ENCODE measurements at places on chromosomes 4 and X.
A peak's percentile ranks its signal among the peaks of the same experiment; 100 is the strongest.

GRCh38 chr4:2290974-2291704 lies 29.2 kb upstream of the MXD4 start:
- peak; percentile 38 for DNase-seq

DNA sequence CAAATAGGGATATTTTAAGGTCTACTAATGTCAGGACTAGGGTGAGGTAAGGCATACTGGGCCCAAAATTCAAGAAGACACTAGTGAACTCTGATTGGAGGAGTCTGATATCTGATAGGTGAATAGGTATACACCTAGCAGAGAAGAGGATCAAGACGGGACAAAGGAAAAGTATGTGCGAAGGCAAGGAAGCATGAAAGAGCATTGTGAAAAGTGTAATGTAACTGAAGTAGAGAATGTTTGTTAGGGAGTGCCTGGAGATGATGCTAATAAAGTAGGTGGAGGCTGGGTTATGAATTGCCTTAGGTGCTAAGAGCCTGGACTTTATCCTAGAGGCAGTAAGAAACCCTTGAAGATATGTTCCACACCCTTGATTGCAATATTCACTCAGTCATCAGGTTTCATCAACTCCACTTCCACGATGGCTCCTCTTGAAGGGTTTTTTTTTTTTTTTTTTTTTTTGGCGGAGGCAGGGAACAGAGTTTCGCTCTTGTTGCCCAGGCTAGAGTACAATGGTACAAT lies 49.9 kb upstream of the XIAP start:
- DNase-seq: no peak

GRCh38 chr4:119841361-119841760 lies 212.8 kb upstream of the PDE5A start:
- DNase-seq: no peak

- no peak for DNase-seq
Observed at GRCh38 chr4:77037736-77038135, 38.1 kb downstream of the CCNI start.

GRCh38 chrX:123731987-123732669 lies 724 bp downstream of the THOC2 start:
- no peak for DNase-seq

GRCh38 chr4:88451205-88451604 lies 5.7 kb upstream of the HERC5 start:
- no peak for DNase-seq

DNA sequence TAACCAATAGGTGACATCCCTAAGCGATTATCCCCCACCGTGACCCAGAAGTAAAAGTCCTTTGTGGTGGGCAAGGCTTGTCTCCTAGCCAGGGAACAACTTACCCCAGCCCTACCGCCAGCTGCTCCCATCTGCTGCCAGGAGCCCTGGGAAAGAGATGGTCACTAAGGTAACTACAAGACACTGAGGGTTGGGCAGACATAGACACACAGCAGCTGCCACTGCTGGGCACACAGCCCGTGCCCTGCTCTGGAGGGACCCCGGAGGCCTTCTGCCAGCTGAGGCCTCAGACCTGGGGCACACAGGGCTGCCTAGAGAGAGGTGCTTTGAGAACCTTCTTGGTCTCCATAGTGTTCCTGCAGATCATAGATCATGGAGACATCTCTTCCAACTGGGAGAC lies 53.0 kb upstream of the PROM1 start:
- no peak for DNase-seq

GRCh38 chr4:168666531-168666930 lies 169.7 kb downstream of the PALLD start:
- DNase-seq: no peak

- no peak for DNase-seq
Observed at GRCh38 chr4:80462621-80463091, 127.1 kb downstream of the CFAP299 start.

GRCh38 chr4:14879683-14880082 lies 122.6 kb upstream of the CPEB2 start:
- DNase-seq: no peak

- DNase-seq: no peak
Observed at GRCh38 chrX:39969819-39970504, 127.8 kb downstream of the BCOR start.

DNA sequence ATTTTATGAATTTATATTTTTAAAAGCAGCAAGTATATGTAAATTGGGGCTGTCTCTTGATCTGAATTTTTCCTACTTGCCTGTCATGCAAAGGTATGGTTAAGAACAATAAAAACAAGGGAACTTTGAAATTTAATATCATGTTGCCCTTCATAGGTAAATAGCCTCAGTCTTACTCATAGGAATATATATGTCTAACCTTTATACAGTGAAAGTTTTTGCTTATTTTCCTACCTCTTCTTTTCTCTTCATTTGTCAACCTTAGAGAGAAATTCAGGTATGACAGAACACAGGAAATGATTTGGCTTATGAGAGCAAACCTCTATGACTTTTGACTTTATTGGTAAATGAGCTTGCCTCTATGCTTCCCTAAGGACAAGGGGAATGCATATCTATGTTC lies 716.0 kb downstream of the CENPC start:
- DNase-seq: no peak

DNA sequence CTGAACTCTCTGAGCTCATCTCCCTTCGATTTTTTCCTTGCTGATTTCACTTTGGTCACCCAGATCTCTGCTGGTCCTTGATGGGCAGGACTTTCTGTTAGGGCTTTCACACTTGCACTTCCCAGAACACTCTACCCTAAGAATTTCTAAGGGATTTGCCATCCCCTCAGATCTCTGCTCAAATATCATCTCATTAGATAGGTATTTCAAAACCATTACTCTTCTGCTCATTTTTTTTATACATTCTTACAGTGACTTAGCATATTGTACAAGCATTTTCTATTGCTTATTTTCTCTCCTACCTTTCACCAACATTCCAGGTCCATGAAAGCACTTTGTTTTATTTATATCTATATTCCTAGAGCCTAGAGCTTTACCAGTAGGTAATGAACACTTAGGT lies 913.3 kb downstream of the PDHA2 start:
- no peak for DNase-seq

GRCh38 chr4:184980261-184980660 lies 38.0 kb upstream of the HELT start:
- DNase-seq: no peak

DNA sequence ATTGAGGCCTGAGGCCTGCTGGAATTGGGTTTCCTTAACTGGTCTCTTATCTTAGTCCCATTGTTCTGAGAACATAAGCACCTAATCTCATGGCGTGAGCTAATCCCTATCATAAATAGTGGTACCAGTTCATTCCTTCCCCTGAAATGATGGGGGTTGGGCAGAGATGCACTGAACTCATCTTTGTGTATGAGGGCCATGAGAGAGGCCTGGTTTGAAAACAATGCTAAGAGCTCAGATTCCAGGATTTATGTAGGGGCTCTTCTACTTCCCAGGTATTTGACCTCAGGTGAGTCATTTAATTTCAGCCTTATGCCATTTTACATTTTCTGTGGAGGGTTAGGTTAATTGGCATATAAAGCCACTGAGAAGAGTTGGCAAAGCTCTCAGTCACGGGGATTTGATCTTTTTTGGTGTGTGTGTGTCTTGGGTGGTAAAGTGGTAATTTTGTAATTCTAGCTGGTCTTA lies 4.4 kb downstream of the RBM3 start:
- no peak for DNase-seq

GRCh38 chr4:83574247-83574646 lies 38.3 kb downstream of the GPAT3 start:
- no peak for DNase-seq

GRCh38 chr4:134201216-134202161 lies at the start of gene PABPC4L:
Gene PABPC4L (minus strand): TSS chr4:134201789. CDS start chr4:134201019, 770 bp downstream.
- DNase-seq: no peak

DNA sequence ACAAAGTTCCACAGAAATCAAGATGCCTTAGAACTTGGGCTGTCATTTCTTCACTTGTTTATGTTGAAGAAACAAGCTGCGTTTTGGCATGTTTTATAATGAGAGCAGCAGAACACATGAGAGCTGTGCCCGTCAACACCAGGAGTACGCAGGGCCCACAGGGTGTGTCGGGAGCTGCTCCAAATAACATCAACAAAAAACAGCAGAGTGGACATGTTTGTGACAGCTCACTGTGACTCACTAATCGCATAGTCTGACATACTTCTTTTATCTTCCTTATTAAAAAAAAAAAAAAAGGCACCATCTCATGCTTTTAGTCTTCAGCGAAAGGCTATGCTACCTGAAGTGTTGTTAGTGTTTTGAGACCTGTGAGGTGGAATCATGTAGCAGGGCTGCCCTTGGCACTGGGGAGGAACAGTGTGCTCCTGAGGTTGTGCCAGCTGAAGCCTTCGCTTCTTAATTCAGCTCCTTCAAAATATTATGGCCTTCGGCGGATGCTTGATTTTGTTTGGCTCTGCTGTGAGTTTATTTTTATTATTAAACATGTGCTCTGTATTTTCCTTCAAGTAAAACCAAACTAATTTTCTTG lies 32.8 kb downstream of the FHDC1 start:
- no peak for DNase-seq

DNA sequence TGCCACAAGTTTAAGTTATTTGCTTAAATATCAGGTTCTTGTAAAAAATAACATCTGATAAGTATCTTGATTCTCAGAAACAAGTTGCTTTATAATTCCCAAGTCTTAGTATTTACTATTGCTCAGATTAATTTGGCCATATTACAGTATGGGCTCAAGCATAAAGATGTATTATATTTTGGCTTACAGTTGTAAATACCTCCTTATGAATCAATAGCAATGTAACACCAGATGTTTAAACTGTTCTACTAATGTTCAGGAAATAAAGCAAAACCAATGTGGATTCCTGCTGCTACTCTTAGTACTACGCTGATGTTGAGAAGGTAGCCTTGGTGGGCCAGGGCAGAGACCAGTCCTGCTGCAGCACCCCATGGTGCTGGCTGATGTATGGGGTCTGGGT lies 102.7 kb downstream of the MGST2 start:
- DNase-seq: no peak

GRCh38 chr4:117425636-117426035 lies 340.3 kb upstream of the TRAM1L1 start:
- no peak for DNase-seq

- DNase-seq: no peak
Observed at GRCh38 chr4:92305878-92306520, 2.2 kb downstream of the GRID2 start.

GRCh38 chrX:21907260-21907659 lies 33.2 kb upstream of the SMS start:
- DNase-seq: no peak

DNA sequence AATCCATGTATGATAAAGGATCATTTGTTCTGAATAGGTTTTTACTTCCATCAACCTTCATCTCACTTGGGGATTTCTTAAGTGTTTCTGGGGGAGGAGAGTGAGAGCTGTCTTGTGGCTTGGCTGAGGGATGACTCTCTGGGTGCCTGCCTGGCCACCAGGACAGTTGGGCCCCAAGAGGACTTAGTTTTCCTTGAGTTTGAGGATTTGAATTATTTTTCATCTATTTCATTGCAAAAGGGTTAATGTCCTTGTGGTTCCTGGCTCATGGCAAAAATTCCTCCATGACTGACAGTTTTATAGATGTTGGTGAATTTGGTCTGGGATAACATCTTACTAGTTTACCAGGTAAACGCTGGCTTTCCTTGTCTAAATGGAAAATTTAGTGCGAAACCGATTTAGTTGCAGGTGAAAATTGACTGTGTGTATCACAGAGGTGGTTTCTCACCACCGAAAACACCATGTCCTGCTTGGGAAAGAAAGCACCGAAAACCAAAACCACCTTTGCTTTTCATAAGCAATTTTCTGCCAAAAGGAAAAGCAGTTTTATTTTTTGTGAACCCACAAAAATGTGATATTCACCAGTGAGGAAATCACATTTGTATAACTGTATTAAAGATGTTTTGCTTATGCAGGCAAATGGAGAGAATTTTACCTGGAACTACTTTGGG lies 331.3 kb upstream of the SFRP2 start:
- DNase-seq: no peak

GRCh38 chr4:185213877-185214276 lies 4.5 kb downstream of the SNX25 start:
- no peak for DNase-seq

DNA sequence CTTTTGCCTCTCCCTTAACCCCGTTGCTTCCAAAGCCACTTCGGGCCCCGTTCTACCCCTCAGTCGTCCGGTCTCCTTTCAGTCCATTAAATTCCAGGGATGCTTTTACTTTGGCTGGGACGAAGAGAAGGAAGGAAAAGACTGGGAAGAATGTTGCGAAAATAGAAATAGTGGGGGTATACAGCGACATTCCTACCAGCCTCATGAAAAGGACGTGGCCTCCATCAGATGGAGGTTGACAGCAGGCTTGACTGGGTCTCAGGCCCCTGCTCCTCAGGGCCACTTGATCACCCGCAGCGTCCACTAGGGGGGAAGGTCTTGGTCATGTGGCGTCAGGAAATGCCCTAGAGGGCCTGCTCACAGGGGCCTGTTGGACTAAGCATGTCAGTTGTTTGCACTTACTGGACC lies 657 bp upstream of the ANKRD50 start:
- DNase-seq: no peak

- DNase-seq: no peak
Observed at GRCh38 chr4:139933104-139933503, 220.9 kb downstream of the MAML3 start.

DNA sequence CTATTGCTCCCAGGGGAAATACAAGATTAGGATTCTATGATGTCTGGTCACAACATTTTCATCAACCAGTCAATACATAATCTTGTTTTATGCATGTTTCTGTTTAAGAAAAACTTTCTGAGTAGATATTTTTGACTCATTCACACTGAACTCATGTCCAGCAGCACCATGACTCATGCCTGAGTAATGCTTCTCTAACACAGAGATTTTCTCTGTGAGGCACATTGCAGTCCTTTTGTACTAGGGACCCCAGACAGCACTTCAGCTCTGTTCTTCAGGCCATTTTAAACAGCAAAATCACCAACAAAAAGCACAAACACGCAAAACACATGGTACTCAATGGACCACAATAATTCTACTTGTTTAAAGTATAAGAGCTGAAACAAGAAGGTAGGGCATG lies 83.6 kb downstream of the MXRA5 start:
- DNase-seq: no peak

- no peak for DNase-seq
Observed at GRCh38 chrX:42366181-42366580, 411.8 kb downstream of the PPP1R2C start.

GRCh38 chrX:106450405-106450804 lies 161.4 kb upstream of the RADX start:
- no peak for DNase-seq

- no peak for DNase-seq
Observed at GRCh38 chrX:41332408-41333002, 1.5 kb upstream of the DDX3X start.

DNA sequence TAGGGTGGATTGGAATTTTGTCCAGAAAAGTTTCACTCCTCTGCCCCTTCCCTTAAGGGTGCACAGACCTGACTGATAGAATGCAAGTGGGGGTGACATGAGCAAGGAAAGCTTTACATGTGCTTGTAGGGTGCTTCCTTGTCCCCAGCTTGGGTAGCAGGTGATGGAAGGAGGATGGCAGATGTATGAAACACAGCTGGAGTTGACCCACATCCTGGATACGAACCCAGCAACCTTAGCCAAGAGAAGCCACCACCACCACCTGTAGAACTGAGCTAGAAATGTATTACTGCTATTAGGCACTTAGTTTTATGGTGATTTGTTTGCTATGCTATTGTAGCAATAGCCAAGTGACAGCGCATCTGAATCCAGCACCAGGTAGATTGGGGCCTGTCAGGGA lies 227.4 kb downstream of the HS3ST1 start:
- DNase-seq: no peak
